ENCODE measurements at places on chromosomes 4 and X. TPM values are rescaled to one million over a fixed set of nuclear protein-coding genes. Genes with fewer than 3 reads are reported as not detected.

PDHA1 gene
- 48.2 TPM for total RNA-seq

DNA sequence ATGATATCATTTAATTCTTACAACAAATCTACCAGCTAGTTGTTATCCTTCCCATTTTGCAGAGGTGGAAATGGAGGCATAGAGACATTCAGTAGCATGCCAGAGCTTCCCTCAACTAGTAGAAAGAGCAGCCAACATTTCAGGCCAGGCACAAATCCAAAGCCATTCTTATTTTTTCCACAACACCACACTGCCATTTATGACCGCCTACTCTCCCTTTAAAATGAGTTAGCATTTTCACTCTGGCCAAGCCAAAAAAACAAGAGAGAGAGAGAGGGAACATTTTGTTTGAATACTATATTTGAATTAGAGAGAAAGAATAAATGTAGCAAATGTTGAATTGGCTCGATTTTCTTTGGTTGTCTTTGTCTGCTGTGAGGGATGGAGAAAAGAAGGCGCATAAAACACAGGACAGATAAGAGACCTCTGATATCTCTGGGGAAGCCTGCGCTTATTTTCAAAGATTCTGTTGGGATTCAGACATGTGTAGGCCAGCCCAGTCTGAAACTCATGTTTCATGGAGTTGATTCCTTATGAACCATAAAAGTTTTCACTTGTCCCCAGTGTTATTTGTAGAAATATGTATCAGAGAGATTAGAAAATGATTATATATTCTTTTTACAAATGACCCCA lies 265.7 kb downstream of the RAB28 start:
- DNase-seq, result no peak

CXCL11 gene
- not detected for total RNA-seq

DNA sequence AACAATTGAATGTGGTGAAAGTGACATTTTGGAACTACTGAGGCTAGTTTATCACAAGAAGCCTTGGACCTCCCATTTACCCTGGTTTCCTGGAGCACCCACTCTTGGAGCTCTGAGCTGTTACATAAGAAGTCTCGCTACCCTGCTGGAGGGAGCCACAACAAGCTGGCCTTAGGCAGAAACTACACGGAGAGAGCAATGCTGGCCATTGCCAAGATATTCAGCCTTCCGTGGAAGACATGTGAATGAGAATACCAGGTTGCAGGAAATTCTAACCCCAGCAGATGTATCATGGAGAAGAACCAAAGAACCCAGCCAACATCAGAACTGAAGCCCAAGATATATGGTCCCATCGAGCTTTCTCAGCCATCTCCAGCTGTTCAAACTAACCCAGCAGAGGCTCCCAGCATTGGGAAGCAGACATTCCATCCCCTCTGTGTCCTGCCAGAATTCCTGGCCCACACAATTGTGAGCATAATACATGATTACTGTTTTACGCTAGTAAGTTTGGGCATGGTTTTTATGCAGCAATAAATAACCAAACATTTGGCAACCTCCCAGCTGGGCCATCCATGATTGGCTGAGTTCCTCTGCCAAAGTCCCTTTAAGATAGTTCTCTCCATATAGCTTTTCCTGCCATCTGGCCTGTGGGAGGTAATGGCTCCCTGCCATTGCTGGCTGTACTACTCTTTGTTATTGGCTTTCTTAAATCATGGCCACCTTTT lies 17.9 kb upstream of the PDE5A start:
- DNase-seq, result peak; percentile 63

DNA sequence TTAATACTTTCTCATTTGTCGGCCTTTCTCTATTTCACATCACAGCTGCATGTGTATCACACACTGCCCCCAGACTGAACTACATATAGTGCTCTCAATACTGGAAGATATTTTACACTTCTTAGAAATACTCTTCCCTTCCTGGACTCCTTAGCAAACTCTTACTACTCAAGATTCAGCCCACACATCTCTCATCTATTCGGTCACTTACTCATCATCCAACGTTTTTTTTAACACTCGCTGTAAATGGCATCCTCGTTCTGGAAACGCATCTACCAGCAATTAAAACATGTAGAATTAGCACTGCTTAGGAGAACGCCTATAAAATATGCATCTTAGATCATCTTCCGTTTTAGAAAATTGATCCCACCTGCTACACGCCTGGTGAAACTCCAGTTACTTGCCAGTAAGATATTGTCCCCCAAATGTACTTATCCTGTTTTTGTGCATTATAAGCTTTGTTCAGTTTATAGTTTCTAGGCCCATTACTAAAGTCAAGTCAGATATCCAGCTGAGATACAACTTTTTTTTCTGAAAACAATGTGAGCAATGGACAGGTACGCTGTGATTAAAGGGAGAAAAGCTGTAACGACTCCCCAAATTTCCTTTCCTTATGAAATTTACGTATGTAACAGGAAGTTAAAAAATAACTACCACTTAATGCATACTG lies 1.0 kb downstream of the LRP2BP start:
- DNase-seq, result no peak

- peak; percentile 27 for DNase-seq
These were observed 121.3 kb downstream of the NWD2 start for GRCh38 chr4:37365888-37366287.

FGG gene
- not detected for total RNA-seq

GRCh38 chr4:176226736-176227135 lies 31.4 kb upstream of the SPATA4 start:
- no peak for DNase-seq

- DNase-seq, result no peak
These were observed 760 bp downstream of the TMEM165 start for GRCh38 chr4:55396308-55397125.

ACOX3 gene
- 23.4 TPM for total RNA-seq

GRCh38 chr4:136818811-136819330 lies 713.4 kb downstream of the PCDH18 start:
- no peak for DNase-seq

DNA sequence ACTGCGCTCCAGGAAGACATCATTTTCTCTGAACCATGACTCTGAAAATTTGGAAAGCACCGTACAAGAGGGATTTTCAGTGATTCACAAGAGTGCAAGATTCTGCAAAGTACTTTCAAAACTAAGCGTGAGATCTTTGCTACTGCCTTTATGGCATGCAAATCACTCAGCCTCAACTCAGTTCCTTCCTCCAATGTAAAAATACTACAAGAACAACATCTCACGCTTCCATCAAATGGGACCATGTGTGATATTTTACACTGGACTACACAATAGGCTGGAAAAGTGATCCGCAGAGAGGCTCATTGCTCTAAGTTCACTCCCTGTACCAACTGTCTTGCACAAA lies 674 bp upstream of the IL15 start:
- DNase-seq, result no peak

PLAC1 gene
- 1.5 TPM for total RNA-seq

- no peak for DNase-seq
These were observed 7.3 kb upstream of the BRWD3 start for GRCh38 chrX:80817002-80817401.
